Omental fat pad (tissue), 4 donors: ENCODE measurements at places on chromosomes 12 and 14. TPM values are rescaled to one million over a fixed set of nuclear protein-coding genes. Genes with fewer than 3 reads are reported as not detected.

DNA sequence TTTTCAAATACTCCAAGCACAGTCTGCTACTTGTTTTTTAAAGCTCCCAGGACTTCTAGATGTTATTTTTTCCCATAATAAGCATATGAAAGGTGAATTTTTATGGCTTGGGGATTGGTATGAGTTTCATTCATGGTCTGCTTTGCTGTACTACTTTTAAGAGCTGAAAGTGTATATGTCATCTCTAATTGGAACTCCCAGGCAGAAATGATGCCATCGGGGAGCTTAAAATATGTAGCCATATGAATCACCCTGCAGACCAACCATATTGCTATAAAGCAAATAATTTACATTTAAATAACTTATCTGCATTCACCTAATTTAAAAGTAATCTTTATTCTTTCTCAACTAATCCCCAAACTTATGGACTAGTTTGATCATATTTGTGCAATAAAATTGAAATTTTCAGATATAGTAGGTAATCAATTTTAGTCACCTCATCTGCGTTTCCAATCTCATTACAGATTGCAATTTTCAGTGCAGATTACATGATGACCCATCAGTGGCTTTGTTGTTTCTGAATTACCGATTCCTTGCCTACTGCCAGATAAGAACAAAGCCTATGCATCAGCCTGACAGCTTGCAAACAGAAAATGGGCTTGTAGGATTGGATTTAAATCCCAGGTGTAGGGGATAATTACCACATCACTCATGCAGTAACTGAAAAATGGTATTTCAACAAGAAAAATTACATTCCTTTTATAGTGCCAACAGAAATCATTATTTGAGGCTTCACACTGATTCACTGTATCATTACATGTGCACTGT is 689.4 kb downstream of the NOVA1 start:
- DNase-seq: no peak

The ARL1 gene
- 80.7 TPM for total RNA-seq

DNA sequence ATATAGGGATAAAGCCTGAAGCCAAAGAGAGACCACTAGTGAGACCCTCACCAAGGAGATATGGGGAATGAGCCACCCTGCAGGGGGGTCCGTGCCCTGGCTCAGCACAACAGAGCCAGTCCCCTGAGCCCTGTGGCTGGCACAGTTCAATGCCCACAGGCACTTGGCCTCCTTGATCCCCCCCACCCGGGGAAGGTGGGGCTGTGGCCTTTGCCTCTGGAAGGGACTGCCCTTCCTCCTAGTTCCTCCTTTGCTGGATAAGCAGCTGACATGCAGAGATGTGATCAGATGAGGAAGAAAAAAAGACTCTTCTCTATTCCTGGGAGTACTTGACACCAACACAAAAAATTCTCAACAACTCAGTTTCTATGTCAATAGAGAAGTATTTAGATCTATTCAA is 19.9 kb downstream of the TTC7B start:
- no peak for DNase-seq

DNA sequence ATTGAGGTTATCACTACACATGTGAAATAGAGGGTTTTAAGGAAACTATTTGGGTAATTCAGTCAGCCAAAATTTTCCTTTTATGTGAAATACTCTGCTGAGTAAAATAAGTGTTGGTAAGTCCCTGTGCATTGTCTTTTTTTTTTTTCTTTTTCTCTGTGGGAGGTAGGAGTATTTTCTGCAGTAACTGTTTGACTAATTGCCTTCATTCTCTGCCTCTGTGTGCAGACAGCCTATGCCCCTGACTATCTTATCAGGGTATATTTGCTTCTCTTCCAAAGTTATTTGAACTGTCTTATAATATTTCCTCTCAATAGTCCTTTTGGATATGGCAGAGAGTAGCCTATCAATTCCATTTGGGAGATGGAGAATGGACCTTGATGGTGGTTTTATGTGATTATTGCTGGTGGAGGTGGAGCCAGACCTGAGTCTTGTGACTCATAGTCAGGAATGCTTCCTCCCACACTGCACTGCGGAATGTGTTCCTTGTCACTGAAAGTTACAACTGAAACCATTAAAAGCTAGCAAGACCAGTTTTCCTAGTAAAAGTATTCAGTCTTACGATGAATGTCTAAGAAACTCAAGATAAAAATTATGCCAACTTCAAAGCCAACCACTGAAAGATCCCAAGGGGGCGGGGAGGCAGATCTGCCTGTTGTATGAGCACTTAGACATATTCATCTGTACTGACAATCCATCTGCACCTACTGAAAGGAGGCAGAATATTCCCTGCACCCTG is 40.9 kb upstream of the STXBP6 start:
- no peak for DNase-seq

The TBX5 gene
- total RNA-seq: not detected

DNA sequence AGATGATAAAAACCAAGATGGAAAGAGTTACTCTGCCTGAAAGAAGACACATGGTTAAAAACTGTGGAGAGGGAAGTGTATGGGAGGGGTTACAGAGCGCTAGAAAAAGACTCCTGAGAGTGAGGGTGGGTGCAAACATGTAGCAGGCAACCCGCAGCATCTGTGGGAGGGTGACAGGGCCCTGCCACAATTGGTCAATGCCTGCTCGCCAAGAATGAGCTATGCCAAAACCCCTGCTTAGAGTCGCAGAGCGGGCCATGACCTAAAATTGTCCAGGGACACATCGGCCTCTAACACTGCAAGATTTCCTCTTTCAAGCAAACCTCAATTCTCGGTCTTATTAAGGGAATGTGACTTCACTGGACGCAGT is 700 bp downstream of the PRKAG1 start:
- no peak for DNase-seq

DNA sequence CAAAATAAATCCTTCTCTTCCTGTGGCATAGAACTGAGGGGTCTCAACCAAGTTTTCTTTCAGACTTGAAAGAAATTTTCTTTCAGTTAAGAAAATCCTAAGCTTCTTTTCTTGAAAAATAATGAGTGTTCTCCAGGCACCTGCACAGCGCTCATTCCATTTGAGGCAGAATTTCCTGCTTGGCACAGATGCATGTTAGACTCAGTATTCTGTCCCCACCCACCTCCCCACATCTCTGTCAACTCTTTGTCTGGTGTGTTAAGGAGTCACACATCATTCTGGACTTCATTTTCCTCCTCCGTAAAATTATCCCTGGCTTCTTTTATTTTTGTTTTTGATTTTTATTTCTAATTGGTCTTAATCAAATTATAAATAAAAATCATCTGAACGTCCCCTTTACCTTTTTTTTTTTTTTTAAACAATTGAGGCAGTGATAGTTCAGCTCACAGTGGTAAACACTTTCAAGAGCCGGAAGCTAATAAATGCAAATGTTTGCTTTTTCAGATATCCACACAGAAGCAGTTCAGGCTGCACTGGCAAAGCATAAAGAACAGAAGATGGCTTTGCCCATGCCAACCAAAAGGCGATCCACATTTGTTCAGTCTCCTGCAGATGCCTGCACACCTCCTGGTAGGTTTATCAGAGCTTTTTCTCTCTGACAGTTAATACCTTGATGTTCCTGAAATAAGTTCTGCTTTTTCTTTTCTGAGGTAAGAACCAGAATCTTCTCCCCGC is 104.0 kb upstream of the ATF1 start:
- no peak for DNase-seq

DNA sequence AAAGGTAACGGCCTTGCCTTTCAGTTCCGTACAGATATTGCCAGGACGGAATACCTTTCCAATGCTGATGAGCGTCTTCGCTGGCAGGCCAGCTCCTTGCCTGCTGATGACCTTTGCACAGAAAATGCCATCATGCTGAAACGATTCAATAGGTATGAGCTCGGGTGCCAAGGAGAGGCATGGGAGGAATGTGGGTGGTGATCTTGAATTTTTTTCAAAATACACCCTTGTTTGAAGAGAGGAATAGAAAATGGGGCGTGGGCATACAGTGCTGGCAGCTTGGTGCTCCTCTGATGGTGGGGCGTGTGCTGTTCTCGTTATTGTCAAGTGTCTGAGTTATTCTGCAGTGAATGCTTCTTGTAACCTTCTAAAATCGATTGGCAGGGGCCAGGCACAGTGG is 52.5 kb downstream of the HSP90AA1 start:
- DNase-seq: no peak

DNA sequence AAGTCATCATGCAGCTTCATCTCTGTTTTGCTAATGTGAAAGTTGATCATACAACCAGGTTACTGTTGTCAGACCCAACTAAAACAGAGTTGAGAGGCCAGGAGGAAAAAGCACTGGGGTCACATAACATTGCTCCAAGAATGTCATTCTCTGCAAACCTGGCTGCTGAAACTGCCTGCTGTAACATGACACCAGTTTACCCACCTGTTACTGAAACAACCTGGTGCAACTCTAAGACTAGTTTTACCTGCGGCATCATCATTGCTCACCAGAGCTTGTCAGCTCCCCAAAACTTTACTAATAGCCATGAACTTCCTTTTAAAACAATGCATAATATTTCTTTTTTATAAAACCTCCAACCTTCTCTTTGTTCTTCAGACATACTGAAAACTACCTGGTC is 30.7 kb upstream of the DEGS2 start:
- no peak for DNase-seq

The CD163L1 gene
- 2.6 TPM for total RNA-seq

DNA sequence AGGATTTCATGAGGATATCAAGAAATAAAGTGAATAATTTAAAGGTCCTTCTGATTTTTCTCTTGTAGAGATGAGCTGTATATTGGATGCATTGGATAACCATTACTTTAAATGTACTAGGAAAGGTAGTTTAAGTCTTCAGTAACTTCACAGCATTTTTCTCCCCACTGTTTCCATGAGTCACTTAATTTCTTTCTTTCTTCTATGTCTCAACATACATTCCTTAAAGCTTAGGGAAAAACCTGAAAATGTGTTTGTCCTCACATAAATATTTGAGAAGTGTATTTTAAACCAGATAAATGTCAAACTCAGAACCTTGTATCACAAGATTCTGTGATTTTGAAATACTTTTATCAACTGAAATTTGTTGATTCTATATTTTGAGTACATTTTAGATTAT is 1970.2 kb upstream of the FLRT2 start:
- no peak for DNase-seq

- DNase-seq: no peak
These were observed at the start of gene RTL1 for GRCh38 chr14:100903672-100904185. Gene RTL1, minus strand, starts transcription at chr14:100903722. Its CDS starts 18,934 bp downstream, at chr14:100884788.

DNA sequence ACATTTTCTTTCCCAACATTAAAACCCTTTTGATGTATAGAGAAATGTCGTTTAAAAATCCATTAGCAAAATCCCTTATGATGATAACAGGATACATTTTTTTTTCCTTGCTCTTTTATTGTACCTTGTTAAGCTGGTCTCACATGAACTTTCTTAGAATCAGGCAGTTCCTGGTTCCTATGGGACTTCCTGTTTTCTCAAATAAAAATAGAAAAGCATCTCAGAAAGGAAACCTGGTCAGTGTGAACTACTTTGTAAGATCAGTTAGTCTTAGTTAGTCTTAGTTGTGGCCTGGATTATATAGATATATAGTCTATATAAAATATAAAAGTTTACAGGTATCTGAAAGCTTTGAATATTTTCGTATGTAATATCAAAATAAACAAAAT is 40.3 kb downstream of the LEMD3 start:
- DNase-seq: no peak
